Left hindlimb (tissue), 1 donor: ENCODE measurements at places on chromosomes 3 and 15.

GRCh38 chr3:149812165-149812605 lies 830 bp upstream of the RNF13 start:
- DNase-seq: no peak

- no peak for DNase-seq
Measured at GRCh38 chr3:194540274-194540905, 53.6 kb upstream of the ATP13A3 start.

GRCh38 chr3:178513546-178514380 lies 22.5 kb upstream of the KCNMB2 start:
- no peak for DNase-seq

GRCh38 chr3:126925411-126926171 lies 57.3 kb upstream of the PLXNA1 start:
- DNase-seq: no peak

GRCh38 chr15:51007131-51007666 lies 87.5 kb downstream of the TNFAIP8L3 start:
- DNase-seq: no peak

GRCh38 chr3:53230041-53230621 lies 25.7 kb downstream of the TKT start:
- DNase-seq: no peak

GRCh38 chr3:80187981-80188380 lies 420.2 kb upstream of the ROBO1 start:
- no peak for DNase-seq

- DNase-seq: no peak
Measured at GRCh38 chr15:100931143-100931890, 12.2 kb downstream of the LRRK1 start.

GRCh38 chr3:44772099-44772442 lies 10.5 kb downstream of the KIF15 start:
- DNase-seq: no peak

GRCh38 chr15:50049871-50050270 lies 69.2 kb downstream of the ATP8B4 start:
- no peak for DNase-seq

DNA sequence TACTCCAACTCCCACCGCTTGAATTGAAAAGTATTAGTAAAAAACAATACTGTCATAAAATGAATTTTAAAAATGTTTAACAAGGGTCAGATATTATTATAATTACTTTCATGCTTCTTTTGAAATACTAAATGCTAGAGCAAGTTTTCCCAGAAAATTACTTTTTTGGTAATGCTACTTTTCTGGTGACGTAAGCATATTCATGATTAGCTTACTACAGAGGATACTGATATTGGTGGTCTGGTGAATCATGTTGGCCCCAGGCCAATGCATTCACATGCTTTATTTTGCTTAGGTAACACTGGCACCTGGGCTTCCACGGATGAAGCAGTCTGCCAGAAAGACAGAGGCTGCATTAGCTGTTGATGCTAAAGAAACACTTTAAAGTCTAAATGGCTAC lies 12.4 kb downstream of the SPATA16 start:
- DNase-seq: no peak

GRCh38 chr15:93025625-93025982 lies 63.4 kb downstream of the RGMA start:
- DNase-seq: no peak

DNA sequence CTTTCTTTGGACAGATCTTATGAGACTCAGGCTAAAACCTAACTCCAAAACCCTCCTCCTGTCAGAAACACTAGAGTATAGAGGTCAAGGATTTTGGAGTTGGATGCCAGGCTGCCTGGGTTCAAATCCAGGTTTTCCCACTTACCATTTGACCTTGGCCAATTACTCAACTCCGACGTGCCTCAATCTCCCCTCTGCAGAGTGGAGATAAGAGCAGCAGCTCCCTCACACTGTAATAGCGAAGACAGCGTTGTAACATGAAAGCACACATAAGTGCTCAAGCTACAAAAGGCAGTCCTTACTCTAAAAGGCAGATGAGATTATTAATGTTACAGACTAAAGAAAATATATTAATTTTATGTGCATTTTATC lies 90.1 kb downstream of the IGF2BP2 start:
- DNase-seq: no peak

GRCh38 chr15:94002041-94002440 lies 229.3 kb upstream of the MCTP2 start:
- DNase-seq: no peak

DNA sequence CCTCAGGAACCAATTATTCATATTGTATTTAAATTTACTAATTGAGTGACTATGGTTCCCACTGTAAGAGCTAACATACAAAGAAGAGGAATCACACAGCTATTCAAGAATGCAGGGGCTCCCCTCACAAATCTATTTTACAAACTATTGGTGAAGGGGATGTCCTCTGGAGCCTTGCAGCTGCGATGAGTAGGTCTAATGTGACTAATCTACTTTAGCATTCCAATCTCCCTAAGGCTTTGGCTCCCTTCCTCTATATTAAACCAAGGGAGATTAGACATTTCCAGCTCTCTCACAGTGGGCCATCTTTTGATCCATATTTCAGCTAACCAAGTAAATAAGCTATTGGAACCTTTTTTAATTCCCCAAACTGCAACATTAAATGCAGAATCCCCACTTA lies 514.2 kb upstream of the BCHE start:
- DNase-seq: no peak

DNA sequence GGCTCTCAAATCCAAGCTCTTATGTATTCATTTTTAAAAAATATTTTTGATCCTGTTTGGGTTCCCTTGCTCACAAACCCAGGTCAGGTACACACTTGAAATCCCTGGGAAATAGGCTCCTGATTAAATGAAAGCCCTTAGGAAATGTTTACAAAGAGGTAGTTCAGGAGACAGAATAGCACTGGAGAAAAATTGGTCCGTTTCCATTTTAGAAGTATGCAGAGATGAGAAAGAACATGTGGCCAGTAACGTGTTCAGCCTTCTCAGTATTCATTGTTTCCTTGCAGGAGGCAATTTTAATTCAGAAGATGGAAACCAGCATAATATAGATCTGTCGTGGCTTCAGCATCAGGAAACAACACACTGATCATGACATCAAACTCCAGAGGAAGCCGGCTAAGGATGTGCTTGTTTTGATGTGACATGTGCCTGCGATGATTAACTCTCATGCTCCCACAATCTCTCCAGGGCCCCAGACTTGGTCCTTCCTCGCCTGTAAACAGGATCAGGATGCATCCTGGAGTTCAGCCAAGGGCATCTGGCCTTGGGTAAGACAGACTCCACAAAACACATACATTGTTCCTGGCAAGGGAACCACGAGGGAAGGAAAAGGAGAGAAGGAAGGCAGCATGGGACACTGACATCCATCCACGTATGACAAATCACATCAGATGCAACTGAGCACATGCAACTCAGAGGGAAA lies 350.5 kb upstream of the THBS1 start:
- DNase-seq: no peak

GRCh38 chr3:161957467-161957866 lies 460.9 kb downstream of the OTOL1 start:
- DNase-seq: no peak

DNA sequence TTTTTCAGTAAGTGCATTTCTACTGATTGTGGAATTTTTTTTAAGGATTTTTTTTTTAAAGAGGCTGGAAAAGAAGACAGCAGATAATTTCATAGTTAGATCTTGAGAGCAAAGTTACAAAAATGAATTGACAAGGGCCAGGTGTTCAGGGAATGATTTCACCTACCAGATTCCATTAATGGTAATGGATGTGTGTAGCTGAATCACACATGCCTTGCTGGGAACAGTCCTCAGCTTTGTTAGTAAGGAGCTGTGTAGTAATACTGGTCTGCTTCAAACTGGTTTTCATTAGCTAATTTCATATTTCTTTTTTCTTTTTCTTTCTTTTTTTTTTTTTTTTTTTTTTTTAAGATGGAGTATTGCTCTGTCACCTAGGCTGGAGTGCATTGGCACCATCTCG lies 16.0 kb downstream of the NR1D2 start:
- no peak for DNase-seq

DNA sequence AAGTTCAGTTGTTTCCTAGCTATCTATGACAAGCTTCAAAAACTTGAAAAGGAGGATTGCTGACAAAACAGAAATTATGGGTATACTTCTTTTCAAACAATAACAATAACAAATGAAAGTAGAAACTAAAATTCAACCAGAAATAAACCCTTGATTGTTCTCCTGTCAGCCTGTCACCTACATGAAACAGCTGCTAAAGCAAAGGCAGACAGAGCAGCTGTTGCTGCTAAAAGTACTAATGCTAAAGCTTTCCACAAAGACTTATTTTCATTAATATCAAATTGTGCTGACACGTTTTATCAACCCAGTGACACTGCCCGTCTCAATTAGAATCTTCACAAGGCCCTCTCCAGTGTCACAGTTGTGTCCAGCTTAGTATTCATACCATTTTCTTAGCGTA lies 533.2 kb upstream of the GBE1 start:
- no peak for DNase-seq

DNA sequence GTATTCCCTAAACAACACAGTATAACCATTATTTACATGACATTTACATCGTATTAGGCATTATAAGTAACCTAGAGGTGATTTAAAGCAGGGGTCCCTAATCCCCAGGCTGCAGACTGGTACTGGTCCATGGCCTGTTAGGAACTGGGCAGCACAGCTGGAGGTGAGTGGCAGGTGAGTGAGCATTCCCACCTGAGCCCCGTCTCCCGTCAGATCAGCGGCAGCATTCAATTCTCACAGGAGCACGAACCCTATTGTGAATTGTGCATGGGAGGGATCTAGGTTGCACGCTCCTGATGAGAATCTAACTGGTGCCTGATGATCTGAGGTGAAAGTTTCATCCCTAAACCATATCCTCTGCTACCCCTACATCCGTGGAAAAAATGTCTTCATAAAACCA lies 138.2 kb downstream of the ATP10A start:
- DNase-seq: no peak

- peak; percentile 87 for DNase-seq
Measured at GRCh38 chr3:188154014-188154808, at the start of gene LPP. LPP (plus strand) TSS chr3:188154157; CDS start chr3:188406121, 251,964 bp downstream.

DNA sequence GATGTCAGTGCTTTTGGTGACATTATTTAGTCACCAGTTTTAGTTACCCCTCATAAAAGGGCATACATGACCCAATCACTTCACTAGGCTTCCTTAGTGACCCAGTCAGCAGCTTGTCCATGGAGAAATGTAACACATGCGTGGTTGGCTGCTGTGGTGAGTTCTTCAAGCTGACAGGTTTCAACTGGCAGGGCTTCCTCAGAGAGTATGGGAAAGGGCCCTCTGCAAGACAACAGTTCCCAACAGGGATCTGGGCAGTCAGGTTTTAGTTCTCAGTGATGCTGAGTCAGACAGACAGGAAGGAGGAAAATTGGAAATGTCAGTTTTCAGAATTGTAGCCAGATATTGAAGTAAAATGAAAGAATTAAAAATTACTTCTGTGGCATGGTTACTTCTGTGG lies 282.5 kb downstream of the TBL1XR1 start:
- no peak for DNase-seq

DNA sequence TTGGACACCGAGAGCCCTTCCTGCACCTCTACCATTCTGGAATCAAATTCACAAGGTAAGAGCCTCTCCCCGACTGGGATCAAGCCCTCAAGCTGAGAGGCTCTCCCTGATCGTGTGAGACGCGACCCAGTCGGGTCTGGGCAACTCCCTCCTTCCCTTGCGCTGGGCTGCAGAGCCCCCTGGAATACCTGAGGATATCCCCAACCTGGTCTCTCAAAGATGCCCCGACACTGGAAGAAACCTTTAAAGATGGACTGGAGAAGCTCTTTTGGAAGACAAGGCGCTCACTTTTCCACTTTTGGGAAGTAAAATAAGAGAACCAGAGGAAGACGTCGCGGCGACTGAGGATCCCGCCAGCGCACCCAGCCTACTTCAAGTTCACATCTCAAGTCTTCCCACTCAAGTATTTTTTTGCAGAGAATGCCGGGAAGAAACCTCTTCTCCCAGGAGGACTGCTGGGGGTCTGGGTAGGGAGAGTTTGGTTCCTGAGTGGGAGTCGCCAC lies 33.8 kb downstream of the ZIC4 start:
- DNase-seq: peak; percentile 24

- DNase-seq: no peak
Measured at GRCh38 chr3:61936344-61936937, 375.1 kb downstream of the PTPRG start.

- DNase-seq: no peak
Measured at GRCh38 chr3:10627884-10628572, 122.6 kb upstream of the ATP2B2 start.

DNA sequence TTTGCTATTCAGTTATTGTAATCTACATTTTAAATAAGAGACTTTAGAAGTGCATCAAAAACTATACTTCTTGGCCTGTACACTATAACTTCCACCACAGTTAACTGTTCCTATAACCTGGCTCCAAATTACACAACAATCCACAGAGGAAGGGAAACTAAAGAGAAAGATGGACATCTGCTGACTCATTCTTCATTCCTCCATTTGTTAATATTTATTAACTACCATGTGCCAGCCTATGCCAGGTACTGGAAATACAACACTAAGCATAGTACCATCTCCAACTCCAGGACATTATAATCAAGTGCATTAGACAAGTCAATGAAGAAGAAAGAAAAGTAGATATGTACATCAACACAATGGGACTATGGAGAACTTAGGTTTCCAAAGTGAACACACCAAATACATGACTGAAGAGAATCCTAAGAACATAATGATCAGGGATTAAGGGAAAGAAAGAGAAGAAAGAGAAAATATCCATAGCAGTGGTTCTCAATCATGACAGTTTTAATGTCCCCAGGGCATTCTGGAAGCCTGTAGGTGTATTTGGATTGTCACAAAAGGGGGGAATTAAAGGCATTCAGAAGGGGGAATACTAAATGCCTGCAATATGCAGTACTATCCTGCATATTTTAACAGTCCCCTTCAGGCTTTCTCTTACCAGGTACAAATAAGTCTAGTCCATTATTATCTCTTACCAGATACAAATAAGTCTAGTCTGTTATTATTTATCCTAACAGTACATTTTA lies 8.9 kb downstream of the ICE2 start:
- no peak for DNase-seq

GRCh38 chr3:31319332-31319731 lies 213.4 kb upstream of the STT3B start:
- no peak for DNase-seq

DNA sequence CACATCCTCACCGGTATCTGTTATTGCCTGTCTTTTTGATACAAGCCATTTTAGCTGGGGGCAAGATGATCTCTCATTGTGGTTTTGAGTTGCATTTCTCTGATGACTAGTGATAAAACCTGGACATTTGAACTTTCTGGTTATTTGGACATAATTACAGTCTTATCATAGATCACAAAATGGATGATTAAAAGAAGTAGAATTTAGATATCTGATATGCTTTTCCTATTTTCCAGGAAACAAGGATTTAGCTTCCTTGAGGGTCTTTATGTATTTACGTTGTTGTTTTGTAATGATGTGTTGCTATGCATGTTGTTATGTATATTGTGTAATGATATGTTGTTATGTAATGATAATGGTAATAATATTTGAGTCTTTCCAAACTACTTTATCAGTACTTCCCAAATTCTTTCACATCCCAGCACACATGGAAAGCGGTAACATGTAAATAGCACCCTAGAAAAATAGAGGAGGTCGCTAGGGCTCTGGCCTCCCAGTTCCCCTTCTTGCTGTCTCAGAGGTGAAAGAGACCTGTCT lies 53.8 kb downstream of the GJD2 start:
- no peak for DNase-seq

- no peak for DNase-seq
Measured at GRCh38 chr15:89165677-89166076, 55.7 kb downstream of the RLBP1 start.
